Lower lobe of right lung (tissue), 2 donors: ENCODE measurements at places on chromosomes 3 and 15. TPM values are rescaled to one million over a fixed set of nuclear protein-coding genes. Genes with fewer than 3 reads are reported as not detected.

Gene MST1R
- 27.3 TPM for total RNA-seq

DNA sequence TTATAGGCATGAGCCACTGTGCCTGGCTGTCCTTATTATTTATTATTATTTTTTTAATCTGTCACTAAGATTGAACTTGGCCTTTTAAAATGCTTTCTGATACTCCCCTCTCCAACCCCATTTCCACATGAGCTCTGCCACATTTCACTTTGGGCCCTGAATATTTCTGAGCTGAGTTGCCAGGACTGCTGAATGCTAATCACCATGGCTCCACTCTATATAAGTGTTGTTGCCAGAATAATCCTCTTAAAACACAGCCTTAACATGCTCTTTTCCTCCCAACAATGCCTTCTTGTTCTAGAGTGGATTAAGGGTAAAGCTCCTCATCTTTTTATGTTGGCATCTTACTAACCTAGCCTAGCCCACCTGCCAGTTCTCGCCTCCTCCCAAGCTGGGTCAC is 124.4 kb downstream of the PDZRN3 start:
- no peak for DNase-seq

- no peak for DNase-seq
Measured at GRCh38 chr3:146777941-146778340, 172.8 kb upstream of the PLSCR5 start.

GRCh38 chr3:196007744-196008335 is 74.0 kb downstream of the TFRC start:
- no peak for DNase-seq

GRCh38 chr3:42710323-42711021 is 7.9 kb upstream of the HHATL start:
- no peak for DNase-seq

Gene TM4SF18
- 6.5 TPM for total RNA-seq

- no peak for DNase-seq
Measured at GRCh38 chr15:50057905-50058639, 61.0 kb downstream of the ATP8B4 start.

- no peak for DNase-seq
Measured at GRCh38 chr3:24520976-24521419, 26.3 kb upstream of the THRB start.

DNA sequence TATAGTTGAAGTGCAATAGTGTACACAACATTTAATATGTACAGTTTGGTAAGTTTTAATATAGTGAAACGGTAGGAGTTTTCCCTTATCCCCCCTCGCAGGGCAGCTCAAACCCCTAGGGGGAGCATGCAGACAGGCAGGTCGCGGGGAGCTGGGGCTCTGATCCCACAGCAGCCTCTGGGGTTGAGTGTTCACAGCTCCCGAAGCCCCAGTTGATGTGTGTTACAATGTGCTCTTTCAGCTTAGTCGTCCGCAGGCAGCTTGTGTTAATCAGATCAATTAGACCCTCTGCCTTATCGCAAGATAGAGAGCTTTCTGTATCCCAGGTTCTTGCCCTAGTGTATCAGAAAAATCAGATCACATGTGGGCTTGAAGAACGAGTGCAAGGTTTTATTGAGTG is 143.1 kb upstream of the CHRNA7 start:
- no peak for DNase-seq

DNA sequence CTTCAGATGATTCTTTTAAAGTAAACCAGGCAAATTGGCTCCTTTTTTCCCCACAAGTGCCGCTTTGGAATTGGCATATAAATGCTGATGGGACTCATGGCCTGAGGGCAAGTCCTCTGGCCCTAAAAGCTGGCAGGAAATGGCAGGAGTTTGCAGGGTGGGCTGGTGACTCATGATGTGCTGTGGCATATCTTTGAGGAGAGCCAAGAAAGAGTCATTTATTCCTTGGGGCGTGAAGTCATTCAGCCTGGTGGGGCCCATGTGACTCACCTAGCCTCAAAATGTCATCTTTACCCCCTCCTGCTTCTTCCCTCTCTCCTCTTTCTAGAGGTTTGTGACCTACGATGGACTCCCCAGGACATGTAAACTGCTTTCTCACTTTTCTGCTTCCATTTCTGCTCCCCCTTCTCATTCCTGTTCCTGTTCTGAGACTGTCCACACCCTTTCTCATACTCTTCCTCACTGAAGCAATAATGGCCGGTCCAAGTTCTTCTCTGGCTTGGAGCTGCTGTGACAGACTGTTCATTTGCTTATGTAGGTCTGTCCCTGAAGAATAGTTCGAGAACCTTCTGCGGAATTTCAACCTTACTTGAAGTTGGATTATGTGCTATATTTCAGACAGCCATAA is 326.1 kb downstream of the SATB1 start:
- no peak for DNase-seq

- no peak for DNase-seq
Measured at GRCh38 chr3:143811602-143812001, 36.7 kb downstream of the SLC9A9 start.

DNA sequence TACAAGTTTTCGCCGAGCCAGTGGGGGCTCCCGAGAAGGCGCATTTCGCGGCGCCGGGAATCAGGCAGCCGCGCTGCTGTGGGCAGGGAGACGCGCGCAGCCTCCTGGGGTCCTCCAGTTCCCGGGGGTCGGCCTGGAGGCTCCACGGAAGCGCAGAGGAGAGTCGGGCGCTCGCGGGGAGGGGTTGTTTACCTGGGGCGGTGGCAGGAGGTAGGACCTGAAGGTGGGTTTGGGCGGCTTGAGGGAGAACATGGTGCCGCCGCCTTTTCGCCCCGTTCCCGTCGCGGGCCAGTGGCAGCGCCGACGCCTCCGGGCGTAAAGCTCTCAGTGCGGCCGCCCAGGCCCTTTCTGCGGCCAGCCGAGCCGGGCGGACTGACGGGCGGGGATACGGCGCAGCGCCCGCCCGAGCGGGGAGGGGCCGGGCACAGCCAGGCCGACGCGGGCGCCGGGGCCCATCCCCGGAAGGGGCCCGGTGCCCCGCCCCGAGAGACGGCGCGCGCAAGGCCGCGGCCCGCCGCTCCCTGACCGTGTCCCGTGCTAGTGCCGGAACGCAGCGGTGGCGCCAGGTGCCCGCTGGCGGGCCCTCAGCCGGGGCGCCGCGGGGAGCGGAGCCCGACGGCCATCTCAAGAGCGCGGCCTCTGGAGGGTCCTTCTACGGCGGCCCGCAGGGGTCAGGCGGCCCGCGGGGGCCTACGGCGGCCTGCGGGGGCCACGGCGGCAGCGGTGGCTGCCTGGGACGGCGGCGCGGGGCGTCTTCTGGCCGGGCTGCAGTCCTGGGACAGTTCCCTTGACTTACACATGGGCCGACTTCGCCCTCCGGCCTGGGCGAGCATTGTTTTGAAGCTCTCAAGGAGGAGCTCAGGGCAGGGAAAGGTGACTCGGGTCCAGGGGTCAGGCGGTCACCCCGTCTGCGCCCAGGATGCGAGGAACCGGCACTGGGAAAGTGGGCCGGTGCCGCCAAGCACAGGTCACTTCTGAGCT is at the start of gene MTMR10:
Gene MTMR10 (minus strand): TSS at position 374 of the 981 bp plus-strand sequence. CDS start 122 bp downstream, at position 252.
- DNase-seq = peak; percentile 88

Gene SLC15A2
- total RNA-seq = 63.6 TPM

GRCh38 chr15:85707519-85708338 is 87.0 kb downstream of the KLHL25 start:
- DNase-seq = no peak

- DNase-seq = no peak
Measured at GRCh38 chr3:56361731-56362130, 106.5 kb downstream of the ERC2 start.

DNA sequence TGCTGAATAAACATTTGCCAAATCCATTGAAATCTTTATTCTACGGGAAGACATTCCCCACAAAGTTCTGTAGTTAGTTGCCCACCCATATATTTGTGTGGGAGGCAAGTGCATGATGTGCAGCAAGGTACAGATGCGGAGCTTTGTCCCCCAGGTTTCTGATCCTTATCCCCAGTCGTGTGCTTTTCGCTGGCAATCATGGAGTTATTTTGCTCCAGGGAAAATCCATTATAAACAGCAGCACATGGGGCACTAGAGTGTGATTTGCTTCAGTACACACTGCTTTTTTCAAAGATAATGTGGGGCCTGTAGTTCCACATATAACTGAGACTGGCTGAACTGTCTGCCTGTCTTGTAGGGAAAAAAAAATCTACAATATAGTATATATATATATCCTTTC is 132.1 kb downstream of the FEZF2 start:
- no peak for DNase-seq

DNA sequence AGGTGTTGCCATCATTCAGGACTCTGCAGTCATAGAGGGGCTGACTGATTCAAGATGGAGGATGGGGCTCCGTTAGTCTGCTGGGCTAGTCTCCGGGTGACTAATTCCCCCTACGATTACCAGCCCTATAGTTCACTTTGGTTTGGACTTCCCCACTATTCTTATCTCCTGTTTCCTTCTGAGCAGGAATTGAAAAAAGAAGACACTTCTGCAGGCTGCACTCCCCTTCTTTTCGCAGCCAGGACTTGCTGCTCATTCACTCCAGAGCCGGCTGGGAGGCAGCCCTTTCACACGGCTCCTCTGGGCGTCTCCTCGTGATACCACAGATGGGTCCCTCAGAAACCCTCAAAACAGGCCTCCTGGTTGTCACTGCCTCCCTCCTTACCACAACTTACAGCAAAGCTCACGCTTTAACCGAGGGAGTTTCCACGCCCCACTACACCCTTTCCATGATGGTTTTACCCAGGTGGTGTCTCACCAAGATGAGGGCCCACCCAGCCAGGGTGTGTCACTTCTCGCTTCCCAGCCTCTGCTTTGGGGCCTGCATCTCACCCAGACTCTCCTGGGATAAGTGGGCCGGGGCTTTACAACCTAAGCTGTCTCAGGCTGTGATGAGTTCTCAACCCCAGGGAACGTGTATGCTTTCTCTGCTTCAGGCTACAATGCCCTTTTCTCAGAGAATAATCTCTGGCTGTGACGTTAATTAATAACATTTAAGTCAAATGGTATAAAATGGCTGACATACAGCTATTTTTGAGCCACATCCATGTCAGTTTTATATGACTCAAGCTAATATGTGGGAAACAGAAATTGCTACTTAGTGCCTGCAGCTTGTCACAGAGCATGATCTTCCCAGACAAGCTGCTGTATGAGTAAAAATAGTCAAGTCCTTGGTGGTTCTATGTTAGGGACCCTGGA is 11.9 kb downstream of the CX3CR1 start:
- no peak for DNase-seq

GRCh38 chr3:43581343-43581742 is 40.5 kb downstream of the ANO10 start:
- DNase-seq = no peak

Gene EAF2
- total RNA-seq = 7.3 TPM

Gene GOLGA8B
- total RNA-seq = 55.5 TPM

Gene SKOR1
- total RNA-seq = 0.41 TPM

GRCh38 chr3:197508051-197508451 is 47.7 kb downstream of the BDH1 start:
- no peak for DNase-seq

GRCh38 chr15:54424171-54424570 is 445.9 kb downstream of the UNC13C start:
- no peak for DNase-seq

GRCh38 chr15:67254238-67255175 is at the start of the genes AAGAB and IQCH:
Gene AAGAB (minus strand): TSS chr15:67254661. CDS start chr15:67254631, 30 bp downstream.
Gene IQCH (plus strand): TSS chr15:67254786. CDS start chr15:67254897, 111 bp downstream.
- DNase-seq = peak; percentile 99

Gene GOLGA6L10
- total RNA-seq = 0.41 TPM

- no peak for DNase-seq
Measured at GRCh38 chr15:34331809-34332208, 5.8 kb downstream of the SLC12A6 start.
